ENCODE measurements at places on chromosomes 3 and 15.

DNA sequence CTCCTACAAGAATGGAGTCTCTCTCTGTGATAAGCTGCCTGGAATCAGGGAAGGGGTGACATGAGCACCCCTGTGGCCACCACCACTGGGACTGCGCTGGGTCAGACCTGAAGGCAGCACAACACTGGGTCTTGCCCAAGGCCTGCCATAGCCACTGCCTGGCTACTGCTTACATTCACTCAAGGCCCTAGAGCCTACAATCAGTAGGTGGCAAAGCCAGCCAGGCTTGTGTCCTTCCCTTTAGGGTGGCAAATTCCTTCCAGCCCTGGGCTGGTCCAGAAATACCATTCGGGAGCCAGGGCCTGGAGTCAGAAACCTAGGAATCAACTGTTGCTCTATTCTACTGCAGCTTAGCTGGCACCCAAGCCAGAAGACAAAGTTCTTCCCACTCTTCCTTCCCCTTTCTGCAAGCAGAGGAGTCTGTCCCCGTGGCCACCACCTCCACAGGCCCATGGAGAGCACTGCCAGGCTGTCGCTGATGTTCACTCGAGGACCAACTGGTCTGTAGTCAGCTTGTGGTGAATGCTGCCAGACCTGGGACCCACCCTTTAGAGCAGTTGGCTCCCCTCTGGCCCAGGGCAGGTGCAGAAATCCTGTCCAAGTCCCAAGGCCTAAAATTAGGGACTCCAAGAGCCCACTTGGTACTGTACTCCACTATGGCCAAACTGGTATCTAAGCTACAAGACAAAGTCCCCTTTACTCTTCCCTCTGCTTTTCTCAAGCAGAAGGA is 307.4 kb downstream of the THSD4 start:
- DNase-seq, result no peak

DNA sequence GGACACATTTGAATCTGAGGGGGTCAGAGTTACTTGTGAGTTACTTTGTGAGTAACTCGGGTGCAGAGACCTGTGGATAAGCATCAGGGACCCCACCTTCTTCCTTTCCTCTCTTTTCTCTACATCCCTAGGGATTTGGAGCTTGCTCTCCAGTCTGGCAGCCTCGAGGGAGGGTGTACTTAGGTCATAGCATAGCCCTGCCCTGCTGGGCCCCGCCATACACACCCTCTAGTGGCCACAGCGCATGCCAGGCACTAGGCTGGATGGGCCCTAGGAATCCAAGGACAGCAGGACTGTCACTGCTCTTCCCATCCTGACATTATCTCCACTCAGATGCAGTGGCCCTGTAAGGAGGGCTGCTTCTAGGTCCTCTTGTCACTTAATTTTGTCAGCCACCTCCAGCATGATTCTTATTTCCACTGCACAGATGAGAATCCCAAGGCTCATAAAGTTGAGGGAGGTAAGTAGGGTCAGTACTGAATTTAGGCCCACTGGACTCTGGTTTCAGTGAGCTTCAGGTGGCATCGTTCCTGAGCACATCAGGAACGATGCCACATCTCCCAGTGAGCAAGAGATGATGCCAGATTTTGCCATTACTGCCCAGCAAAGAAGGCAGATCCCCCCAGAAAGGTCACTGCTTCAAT is 3.6 kb upstream of the SMAD6 start:
- no peak for DNase-seq

DNA sequence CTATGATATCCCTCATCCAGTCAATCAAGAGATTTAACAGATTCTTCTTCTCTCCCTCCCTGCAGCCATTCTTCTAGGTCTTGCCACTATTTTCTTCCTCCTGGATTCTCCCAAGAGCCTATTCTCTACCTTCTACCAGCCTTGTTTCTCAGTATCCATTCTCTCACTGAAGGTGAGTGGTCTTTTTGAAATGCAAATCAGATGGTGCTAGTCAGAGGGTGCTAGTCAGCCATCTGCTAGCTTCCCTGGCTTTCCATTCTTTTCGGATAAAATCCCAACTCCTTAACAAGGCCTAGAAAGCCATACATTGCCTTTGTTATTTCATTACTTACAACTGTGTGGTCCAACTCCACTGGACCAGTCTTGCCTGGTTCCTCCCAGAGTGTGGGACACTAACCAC is 734.3 kb upstream of the CFAP20DC start:
- no peak for DNase-seq

GRCh38 chr15:100224206-100225185 is 117.3 kb downstream of the ADAMTS17 start:
- no peak for DNase-seq

- DNase-seq, result no peak
Measured at GRCh38 chr3:12633108-12633507, 30.8 kb downstream of the RAF1 start.

All from dorsolateral prefrontal cortex (tissue), 122 donors.